ENCODE measurements at places on chromosomes 5 and 9.

- peak; percentile 79 for DNase-seq
Observed at GRCh38 chr9:126500600-126501382, 112.9 kb upstream of the LMX1B start.

DNA sequence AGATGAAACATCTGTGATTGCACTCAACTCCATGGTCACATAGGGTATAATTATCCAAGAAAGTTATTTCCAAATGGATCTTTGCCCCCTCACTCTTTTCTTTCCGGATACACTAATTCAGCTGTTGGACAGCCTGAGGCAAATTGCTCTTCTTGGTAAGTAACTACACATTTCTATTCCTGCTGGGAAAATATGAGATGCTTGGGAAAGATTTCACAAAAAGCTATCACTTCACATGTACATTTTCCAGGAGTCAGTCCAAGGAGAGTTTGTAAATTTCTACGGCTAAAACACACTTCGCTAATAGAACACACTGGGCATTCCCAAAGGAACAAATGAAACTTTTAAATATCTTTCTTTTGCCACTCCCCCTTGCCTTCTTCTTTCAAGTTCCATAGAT, 123.0 kb upstream of the GRIA1 start:
- no peak for DNase-seq

DNA sequence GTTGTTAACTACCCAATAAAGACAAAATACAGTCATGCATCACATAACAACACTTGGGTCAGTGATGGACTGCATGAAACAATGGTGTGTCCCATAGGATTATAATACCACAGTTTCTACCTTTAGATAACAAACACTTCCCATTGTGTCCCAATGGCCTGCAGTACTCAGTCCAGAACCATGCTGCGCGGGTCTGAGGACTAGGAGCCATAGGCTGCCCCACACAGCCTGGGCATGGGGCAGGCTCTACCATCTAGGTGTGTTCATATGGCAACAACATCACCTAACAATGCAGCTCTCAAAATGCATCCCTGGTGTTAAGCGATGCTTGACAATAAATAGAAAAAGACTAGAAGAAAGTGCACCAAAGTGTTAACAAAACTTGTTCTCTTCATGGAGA, 6.8 kb downstream of the IPPK start:
- DNase-seq: no peak

DNA sequence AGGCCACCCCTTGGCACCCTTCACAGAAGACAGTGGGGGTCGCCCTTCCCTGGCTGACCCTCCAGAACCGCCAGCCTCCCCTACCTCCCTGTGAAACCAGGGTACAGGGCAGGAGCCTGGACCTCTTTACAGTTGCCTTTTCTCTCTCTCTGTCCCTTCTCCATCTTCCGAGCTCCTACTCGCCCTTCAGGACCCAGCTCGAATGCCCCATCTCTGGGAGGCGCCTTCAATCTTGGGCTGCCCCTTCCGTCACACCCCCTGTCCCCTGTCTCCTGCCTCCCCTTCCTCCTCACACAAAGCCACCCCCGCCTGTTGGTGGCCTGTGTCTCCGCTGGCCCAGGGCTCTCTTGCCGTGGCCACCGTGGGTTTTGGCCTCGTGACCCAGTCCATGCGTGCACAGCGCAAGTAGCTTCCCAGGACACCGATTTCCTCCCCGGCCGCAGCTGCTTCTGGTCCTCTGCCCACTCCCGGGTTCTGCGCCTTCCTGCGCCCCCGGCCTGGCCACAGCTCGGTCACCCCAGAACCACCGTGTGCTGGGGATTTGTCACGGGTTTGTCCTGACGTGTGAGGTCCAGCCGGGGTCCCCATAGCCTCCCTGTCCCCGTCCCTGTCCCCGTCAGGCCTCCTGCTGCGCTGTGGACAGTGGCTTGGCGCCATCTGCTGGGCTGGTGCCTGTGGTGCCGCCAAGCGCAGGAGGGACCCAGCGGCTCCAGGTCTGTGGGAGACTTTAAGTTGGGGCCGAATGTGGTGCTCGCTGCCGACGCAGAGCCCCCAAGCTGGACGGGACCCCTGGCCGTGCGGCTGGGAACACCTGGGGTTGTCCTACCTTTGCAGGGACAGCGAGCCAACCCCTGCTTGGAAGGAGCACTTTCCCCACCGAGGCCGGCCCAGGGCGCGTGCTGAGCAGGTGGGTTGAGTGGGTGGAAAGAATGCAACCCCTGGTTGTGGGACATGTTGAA, 4.0 kb upstream of the TMEM250 start:
- DNase-seq: peak; percentile 72

DNA sequence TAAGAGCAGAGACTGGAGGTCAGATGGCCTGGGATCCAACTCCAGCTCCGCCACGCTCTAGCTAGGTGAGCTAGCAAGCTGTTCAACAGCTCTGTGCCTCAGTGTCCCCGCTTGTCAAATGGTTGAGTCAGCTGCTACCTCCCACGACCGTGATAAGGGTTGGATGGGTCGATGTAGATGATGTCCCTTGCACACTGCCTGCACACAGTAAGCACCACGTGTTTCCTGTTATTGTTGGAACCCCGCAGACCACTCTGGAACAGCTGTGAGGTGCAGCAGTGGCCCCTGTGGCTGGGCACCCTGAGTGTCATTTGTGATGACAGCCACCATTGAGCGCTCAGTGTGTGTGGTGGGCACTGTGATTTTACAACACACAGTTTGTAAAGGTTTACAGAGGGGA, 54.0 kb upstream of the CTSL start:
- no peak for DNase-seq

DNA sequence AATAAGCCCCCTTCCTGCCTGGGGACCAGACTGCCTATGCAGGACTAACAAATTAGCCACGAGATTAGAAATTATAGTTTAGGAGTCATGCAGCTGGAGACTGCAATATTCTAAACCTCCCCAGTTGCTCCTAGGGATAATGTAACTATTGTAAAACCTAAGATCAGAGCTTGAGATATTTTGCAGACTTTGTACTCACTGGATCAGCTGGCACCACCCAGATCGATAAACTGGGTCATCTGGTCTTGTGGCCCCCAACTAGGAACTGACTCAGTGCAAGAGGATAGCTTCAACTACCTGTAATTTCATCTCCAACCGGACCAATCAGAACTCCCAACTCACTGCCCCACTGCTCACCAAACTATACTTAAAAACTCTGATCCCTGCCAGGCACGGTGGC, 38.2 kb downstream of the DNAJC21 start:
- no peak for DNase-seq

DNA sequence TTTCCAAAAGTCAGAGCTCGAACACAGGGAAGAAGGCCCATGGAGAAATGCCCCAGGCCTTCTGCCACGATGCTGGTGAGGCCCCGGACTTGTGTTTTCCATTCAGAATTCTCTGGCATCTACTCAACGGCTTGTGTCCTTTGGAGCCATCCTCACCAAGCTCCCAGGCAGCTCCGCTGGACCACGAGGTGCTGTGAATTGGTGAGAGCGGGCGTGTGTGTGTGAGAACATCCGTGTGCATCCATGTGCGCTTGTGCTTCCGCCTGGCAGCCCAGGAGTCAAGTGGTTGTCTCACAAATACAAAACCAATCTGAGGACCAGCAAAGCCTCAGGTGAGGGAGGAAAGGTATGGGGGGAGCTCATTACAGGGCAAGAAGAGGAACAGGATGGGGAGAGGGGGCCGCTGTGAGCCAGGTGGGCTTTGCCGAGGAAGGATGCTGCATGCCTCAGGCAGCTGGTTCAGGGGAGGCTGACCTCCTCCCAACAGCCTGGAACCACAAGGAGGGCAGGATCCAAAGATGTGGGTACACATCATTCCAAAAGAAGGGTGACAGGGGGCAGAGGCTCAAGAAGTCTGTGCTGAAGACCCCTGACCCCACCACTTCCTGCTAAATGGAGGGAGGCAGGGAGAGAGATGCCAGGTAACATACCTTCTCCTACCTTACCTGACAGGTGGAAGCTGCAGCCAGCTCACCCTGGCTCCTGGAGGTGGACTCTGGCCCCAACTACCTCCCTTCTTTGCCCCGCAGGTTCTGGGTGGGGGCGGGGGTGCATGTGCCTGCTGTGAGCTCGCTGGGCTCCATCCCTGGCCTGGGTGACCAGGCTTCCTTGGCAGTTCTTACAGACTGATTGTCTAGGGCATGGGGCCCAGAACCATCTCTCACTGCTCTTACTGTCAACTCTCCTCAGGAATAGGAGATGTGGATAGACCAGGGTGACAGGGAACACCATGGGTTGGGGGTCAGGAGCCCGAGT, 196.3 kb downstream of the PAX5 start:
- no peak for DNase-seq

GRCh38 chr5:138274189-138274853, at the start of gene GFRA3:
Gene GFRA3 (minus strand): TSS chr5:138274621. CDS start chr5:138274424, 197 bp downstream.
- DNase-seq: no peak

DNA sequence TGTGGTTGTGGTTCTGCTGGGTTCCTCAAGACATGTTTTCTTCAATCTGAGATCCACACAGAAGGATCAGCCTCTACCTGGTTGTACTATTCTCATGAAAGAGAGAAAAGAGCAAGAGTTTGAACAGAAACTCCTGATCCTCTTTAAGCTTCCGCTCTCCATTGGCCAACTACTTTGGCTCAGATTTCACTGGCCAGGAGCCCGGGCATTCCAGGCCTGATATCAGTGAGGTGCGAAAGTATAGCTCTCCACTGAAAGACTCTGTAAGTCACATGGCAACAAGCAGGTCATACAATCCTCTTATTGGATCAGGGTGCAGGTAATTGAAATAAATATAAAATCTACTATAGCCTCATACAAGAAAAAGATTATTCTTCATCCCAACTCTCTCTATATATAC, 920.5 kb downstream of the TLE4 start:
- DNase-seq: no peak

- DNase-seq: no peak
Observed at GRCh38 chr5:103490030-103490739, 72.4 kb downstream of the NUDT12 start.

DNA sequence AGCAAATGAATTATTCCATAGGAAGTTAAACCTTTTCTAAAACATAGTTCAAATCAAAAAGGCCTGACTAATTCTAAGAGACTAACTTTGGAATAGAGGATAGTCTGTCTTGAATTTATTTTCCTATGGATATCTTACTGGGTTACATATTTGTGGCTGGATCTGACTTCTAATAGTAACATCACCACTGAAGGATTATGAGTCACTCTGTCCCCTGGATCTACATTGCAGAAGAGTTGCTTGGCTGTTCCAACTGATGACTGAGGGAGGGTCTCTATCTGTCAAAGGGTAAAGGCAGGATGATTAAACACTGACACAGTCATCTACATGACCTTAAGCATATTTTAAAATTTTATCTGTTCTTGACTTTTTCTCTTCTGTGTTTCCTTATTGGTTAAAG, 119.6 kb upstream of the FST start:
- no peak for DNase-seq

DNA sequence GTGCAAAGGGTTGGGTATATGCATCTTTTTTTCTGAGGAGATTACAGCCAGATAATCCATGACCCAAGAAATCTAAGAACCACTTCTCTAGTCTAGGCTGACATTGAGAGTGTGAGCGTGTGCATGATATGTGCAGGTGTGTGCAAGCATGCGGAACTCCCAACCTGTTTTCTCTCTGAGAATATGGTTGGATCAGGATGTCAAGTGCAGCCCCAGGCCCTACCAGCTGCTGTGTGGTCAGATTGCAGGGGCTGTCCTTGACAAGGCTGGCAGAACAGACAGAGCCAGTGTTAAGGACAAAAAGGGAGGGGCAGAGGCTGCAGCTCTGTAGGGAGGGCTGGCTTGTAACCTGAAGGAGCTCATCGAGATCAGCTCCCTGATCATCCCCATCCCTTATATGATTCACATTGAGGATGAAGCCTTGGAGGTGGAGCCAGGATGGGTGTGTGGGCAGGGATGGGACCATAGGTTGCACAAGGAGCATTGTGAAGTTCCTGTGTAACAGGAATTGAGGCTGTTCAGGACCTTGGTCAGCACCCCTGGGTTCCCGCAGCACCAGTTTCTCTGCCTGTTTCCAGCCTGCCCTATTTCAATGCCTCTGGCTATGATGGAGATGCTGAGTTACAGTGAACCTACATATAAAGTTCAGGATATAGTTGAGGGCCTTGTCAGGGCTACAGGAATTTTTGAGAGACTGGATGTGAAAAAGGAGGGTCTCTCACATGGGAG, 52.6 kb upstream of the ARAP3 start:
- peak; percentile 8 for DNase-seq

DNA sequence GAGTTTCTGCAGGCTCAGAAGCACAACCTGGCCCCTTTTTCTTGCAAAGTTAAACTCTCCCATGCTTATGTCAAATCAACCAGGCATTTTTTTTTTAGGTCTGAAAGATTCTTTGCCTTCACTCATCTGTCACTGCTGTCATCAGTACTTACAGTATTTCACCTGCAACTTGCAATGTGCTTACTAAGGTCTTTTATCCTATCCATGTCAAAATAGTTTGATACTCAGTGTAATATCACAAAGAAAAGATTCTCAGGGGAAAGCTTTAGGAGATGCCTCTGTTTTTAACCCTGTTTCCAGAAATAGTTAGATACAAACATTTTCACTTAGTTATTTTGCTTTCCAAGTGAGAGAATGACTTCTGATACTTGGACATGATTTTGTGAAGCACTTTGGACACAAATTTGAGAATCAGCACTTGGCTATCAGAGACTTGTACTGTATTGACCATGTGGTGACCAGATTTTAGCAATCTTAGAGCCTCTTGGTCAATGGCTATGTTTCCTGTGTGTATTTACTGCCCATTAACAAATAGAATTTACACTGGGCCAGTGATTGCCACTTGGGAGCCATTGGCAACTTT, 428.2 kb downstream of the IRX1 start:
- DNase-seq: no peak

GRCh38 chr5:88029011-88029410, 239.6 kb downstream of the TMEM161B start:
- no peak for DNase-seq

GRCh38 chr5:173175523-173175922, 31.2 kb downstream of the BNIP1 start:
- no peak for DNase-seq

All from CD4-positive, alpha-beta T cell (primary cell).